NCI-H2171 treated with DMSO at 0.1 percent for 48 hours (cell line): ENCODE measurements at places on chromosomes 16 and 17.
A peak's percentile ranks its signal among the peaks of the same experiment; 100 is the strongest.

GRCh38 chr17:1299552-1300370 lies 20.3 kb downstream of the TRARG1 start:
- DNase-seq = no peak

DNA sequence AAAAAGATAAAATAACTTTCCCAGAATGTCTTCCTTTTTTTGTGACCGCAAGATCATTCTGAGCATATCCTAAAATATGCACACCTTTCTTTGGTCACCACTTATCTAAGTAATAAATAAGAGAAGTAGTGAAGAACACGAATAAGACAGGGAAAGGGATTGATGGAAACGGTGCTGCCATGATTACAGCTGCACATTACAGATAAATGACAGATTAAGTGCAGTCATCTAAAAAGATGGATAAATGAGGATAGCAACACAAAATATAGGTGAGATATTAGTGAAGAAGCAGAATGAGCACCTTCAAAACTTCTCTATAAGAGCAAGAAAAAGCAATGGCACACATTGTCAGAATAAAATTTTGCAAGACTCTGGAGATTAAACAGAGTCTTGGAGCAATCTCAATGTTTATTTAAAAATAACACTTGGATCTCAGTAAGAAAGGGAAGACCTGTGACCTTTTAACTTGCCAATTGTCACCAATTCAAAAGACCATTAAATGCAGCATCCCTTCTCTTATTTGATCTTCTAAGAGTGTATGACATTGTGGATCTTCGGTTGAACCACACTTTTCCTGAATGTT lies 567.1 kb downstream of the KCNJ2 start:
- no peak for DNase-seq

- peak; percentile 69 for DNase-seq
Observed at GRCh38 chr16:58462997-58463941, 36.7 kb upstream of the NDRG4 start.

- DNase-seq = no peak
Observed at GRCh38 chr16:73231944-73232554, 184.1 kb upstream of the ZFHX3 start.

GRCh38 chr17:21214015-21214776 lies at the start of gene TMEM11:
Gene TMEM11 (minus strand): TSS chr17:21214161. CDS start chr17:21214152, 9 bp downstream.
- peak; percentile 93 for DNase-seq

DNA sequence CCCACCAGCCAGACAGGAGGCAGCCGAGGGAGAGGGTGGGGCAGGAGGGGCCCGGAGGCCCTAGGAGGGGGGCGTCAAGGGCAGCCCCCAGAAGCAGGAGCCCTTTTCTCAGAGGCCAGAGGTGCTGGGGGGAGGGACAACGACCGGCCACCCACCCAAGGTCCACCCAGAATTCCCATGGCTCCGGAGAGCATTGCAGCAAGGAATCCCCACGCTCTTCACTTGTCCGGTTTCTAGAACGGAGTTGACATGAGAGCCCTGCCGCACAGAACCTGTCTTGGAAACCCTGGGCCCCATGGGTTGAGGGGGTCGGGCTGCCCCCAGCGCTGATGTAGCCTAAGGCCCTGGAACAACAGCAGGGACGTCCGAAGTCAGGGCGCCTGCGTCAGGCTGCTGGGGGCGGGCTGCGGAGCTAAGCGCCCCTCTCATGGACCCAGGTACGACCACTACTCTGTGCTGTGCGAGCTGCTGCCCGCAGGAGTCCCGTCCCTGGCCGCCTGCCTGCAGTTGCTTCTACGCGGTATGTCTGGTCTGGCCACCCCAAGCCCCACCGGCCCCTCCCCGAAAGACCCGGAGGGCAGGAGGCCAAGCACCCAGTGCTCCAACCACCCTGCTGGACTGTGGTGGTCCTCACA lies 11.2 kb downstream of the CYBC1 start:
- DNase-seq = no peak

DNA sequence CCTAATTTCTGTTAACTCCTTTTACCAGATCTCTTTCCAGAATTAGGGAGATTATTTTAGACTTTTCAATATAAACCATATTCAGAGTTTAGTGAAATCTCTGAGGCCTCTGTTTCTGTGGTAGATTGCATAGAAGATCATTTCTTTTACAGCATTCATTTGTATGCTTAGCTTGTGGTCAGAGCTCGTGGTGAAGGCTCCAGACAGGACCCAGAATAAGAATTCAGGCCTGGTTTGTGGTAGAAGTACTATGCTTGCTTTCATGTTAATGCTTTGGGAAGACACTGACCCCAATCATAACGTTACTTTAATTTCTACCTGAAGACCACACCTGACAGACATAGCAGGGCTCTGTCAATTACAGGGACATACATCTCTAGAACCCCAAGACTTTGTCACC lies 258.1 kb downstream of the FTO start:
- no peak for DNase-seq

DNA sequence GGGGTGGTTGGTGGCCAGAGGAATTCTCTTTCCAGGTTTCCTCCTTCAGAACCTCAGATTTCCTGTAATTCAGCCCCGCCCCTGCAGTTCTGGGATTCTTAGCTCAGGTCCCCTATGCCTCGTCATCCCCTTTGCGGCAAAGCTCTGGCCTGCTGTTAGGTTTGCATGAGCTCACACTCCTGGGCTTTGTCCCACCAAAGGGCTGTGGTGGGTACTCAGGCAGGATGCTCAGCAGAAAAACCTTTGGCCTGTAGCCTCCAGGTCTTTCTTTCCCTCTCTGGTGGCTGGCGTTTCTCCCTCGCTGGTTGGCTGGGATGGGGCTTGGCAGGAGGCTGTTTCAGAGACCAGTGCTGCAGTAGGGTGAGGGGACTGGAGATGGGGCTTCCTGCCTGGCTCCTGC lies 9.6 kb upstream of the PLEKHG4 start:
- DNase-seq = no peak

DNA sequence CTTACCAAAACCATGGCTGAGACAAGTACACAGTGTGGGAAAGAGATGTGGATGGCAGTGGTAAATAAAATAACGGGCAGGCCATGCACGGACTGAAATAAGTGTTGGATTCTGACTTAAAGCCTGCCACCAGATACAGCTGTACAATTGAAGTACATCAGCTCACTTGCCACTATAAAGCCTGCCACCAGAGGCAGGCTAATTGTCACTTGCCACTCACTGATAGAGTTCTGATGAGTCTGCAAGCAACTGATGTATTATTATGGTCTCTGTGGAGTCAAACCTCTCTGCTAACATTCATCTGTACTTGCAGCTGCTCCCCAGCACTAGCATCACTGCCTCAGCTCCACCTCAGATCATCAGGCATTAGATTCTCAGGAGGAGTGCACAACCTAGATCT lies 93.0 kb downstream of the CYTH1 start:
- no peak for DNase-seq

DNA sequence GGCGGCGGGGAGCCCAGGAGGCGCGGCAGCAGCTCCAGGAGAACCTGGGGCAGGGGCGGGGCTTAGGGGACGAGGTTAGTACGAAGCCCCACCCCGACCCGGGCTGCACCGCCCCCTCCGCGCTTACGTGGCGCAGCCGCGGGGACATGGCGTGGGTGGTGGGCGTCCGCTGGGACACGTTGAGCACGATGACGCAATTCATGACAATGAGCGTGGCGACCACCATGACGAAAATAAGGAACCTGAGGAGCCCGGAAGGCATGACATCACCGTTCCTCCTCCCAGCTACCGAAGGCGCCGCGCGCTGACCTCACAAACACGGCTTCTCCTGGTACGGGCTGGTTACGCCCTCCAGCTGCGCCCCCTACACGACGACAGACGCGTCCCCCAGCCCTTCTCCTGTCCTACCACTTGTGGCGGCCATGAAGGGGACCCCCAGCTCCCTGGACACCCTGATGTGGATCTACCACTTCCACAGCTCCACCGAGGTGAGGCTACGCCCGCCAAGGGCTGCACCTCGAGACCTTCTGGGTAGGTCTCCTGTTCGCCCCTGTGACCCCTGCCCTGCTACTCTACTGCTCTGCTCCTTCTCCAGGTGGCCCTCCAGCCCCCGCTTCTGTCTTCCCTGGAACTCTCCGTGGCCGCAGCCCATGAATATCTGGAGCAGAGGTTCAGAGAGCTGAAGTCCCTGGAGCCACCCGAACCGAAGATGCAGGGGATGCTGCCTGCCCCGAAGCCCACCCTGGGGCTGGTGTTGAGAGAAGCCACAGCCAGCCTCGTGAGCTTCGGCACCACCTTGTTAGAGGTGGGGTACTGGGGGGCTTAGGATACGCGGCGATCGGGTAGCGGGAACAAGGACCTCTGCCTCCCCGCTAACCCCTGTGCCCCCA lies at the start of gene C17orf107:
Gene C17orf107 (plus strand): TSS at position 196 of the 890 bp plus-strand sequence. CDS start 227 bp downstream, at position 423.
- peak; percentile 29 for DNase-seq

DNA sequence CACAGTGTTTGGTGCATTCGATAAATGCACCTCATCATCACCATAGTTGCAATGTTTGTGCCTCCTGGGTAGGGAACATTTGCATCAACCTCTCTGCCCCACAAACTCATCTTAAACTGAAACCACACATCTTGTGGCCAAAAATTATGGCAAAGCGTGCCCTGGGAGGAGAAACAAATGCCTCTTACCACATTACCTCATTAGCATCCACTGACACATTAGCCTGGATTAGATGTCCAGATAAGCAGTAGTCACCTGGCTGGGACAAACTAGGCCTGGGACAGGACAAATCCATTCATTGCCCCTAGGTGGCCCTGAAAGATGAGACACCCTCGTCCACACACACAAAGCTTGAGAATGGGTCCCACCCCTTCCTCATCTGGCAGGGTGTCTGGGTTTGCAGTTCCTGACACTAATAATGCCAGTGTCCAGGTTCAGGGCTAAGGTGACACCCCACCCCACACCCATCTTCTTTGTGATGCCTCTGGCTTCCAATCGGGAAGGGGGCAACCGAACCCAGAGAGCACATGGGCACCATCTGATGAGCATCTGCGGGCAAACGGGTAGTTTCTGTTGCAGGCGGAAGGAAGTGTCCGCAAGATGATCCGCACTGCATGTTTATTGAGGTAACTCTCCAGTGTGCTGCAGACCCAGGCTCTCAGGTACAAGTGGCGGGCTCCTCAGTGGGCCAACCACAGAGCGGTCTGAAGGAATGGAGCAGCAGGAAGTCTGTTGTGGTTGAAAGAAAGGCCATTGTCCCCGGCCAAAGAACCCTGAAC lies 8.6 kb downstream of the XYLT1 start:
- DNase-seq = peak; percentile 8

DNA sequence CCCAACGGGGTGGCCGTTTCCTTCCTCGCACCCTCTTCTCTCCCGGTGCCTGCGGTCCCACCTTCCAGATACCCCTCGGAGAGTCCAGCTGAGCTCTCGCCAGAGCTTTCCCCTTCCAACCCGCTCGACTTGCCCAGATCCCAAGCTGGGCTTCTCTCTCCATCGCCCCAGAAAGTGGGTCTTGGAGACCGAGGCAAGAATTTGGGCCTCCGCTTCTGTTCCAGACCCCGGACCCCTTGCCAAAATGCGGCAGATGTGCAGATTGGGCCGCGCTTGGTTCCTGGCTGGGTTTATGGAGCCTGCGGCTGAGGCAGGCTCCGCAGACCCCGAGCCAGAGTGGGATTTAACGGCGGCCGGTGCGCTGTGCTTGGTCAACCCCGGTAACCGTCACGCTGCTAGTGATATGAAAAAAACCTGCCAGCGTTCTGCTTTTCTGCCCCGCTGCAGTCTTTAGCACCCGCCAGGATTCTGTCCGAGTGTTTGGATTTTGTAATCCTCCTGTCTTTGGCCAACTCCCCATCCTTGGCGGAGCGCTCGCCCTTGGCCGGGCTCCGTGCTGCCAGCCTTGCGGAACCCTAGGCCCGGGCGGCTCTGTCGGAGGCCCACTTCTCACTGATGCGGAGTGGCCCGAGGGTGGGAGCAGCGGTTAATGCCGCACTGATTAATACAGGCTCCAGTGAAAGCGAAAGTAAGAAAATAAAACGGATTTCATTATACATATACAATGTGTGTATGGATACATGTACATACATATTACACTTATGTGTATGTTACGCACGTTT lies 754 bp upstream of the SLFN11 start:
- no peak for DNase-seq

DNA sequence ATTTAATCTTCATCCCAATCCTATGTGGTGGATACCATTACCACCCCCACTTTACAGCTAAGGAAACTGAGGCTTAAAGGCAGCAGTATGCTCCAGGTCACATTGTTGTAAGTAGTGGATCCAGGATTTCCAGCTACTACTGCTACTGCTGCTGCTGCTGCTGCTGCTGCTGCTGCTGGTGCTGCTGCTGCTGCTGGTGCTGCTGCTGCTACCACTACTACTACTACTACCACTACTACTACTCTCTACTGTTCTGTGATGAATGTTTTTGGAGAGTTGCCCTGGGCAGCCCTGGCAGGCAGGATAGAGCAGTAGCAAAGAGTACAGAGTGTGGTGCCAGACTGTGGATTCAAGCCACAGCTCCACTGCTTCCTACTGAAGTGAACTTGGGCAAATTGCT lies 49.3 kb upstream of the SLC12A3 start:
- DNase-seq = no peak

DNA sequence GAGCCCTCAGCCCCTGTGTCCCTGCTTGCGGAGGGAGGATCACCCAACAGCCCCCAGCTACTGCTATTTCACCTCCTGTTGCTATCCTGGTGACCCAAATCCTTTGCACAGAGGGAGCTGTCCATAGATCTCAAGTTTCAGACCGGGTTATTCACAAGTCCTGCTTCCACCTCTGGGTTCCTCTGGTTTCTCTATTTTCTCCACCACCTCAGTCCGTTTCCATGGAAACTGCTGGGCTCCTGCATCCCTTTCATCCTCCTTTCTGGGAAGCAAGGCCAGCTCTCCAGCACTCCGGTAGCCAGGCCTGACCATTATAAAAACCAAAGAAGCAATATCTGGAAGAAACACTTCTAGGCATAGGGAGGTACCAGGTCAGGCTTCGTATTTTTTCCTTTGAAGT lies 4.8 kb upstream of the CALB2 start:
- no peak for DNase-seq

DNA sequence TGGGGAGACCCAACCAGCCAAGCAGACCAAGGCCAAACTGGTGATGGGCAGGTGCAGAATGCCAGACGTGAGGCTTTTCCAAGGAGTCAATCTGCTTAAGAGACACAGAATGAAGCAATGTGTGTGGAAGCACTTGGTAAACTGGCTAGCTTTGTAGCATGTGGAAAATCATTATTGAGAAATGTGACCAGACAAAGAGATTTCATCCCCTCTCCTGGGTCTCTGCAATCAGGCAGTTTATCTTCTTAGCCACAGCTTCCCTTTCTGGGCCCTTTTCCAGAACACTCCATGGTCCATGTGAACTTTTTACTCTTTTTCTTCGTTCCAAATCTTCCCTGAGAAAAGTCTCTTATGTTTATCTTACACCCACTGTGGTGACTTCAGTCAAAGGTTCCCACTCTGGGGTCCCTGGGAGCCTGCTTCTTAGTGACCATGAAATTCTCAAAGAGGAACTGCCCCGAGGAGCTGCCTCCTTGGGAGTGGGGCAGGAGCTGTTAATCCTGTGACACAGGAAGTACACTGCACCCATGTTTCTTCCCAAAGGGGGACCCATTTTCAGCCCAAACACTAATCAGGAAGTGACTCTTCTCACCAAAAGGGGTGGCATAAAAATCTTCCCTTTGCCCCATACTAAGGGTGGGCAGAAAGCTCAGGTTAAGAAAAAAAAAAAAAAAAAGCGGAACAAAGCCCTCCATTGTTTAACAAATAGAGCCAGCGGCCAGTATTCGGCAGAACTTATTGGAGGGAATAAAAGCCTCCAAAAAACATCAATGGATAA lies 346.2 kb upstream of the ASIC2 start:
- DNase-seq = no peak

- DNase-seq = no peak
Observed at GRCh38 chr16:5865236-5865635, 767.6 kb upstream of the EEF2KMT start.
